ELR (cell line): ENCODE measurements at places on chromosomes 13 and 19.

DNA sequence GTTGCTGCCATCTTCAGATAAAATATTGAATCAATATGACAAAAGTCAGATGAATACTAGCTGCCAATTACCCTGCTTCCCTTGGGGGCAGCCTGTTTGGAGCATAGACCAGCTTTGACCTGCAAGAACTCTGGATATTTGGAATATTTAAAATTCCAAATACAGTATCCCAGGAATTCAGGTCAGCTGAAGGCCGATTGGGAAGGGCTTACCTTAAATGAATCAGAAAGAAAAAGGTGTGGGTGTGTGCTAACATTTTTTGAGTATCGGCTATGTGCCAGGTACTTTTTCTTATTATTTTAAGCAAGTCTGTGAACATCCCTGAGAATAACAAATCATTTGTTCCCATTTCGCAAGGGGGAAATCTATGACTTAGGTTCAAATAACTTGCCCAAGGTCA is 1.8 kb upstream of the RUBCNL start:
- no peak for DNase-seq

DNA sequence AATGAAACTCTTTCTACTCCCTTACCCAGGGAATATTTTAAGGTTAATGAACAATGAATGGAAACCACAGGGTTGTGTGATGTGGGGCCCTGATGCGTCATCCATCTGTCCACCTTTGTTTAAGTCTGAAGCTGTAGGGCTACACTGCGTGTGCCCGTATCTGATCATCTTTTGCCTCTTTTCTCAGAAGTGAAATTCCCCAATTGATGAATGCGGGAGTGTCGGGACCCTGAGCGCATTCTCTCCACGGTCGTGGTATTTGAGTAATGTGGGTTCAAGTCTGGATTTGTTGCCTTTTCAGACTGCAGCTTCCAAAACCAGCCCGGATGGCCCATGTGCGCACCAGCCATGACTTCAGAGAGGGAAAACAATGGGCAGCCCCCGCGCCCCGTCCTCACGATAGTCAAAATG is 112.3 kb downstream of the COL4A2 start:
- DNase-seq: no peak

DNA sequence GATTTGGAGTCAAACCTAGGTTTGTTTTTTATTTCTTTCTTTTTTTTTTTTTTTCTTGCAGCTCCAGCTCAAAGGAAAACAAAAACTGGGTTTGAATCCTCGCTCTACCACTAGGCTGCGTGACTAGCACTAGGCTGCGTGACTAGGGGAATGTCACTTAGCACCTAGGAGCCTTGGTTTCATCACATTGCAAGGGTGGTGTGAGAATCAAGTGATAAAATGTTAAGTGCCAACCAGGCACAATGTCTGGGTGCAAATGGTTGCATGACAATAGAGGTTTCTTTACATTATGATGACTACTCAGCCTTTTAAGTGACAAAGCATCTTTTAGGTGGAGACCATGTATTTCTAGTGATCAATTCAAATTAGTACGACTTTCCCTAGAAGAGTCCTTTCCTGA is 27.9 kb downstream of the RCBTB2 start:
- no peak for DNase-seq

DNA sequence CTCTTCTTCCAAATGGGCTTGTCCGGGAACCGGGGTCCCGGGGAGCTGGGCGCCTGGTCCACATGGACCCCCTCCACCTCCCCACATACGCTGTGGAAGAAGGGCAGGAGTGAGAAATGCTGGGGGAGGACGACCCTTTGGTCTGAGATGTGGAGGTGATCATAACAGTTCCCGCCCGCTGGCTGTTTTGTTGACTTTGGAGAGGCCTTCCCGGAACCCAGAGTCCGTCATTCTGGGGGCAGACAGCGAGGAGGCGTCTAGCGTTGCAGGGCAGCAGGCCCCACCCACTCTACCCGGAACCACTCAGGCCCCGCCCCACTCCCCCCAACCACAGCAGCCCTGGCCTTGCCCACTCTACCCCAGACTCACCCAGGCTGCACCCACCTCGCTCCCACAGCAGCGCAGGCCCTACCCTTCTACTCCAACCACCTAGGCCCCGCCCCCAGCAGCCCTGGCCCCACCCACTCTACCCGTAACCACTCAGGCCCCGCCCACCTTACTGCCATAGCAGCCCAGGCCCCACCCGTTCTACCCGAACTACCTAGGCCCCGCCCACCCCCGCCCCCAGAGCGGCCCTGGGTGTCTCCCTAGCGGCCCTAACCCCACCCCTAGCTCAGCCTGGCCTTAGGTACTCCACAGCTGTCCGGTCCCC is 7.1 kb downstream of the GPR108 start:
- peak; percentile 36 for DNase-seq

DNA sequence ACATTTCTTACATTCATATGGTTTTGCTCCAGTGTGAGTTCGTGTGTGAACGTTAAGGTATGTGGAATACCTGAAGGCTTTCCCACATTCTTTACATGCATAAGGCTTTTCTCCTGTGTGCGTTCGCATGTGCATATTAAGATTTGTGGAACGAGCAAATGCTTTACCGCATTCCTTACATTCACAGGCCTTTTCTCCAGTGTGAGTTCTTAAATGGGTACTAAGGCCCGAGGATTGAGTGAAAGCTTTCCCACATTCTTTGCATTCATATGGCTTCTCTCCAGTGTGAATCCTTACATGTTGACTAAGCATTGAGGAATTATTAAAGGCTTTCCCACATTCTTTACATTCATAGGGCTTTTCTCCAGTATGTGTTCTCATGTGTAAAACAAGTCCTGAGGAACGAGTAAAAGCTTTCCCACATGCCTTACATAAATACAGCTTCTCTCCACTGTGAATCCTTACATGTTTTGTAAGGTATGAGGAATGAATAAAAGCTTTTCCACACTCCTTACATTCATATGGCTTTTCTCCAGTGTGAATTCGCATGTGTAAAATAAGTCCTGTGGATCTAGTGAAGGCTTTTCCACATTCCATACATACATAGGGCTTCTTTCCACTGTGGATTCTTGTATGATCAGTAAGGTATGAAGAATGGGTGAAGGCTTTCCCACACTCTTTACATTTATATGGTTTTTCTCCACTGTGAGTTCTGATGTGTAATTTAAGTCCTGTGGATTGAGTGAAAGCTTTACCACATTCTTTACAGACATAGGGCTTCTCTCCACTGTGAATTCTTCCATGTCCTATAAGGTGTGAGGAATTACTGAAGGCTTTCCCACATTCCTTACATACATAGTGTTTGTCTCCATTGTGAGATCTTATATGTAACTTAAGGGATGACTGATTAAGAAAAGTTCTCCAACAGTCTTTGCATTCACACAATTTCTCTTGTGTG is 10.7 kb downstream of the ZNF846 start:
- peak; percentile 3 for DNase-seq

GRCh38 chr19:2546128-2547032 is 70.5 kb downstream of the GADD45B start:
- DNase-seq: no peak

- peak; percentile 59 for DNase-seq
Measured at GRCh38 chr13:47420568-47420967, 523.7 kb upstream of the HTR2A start.

DNA sequence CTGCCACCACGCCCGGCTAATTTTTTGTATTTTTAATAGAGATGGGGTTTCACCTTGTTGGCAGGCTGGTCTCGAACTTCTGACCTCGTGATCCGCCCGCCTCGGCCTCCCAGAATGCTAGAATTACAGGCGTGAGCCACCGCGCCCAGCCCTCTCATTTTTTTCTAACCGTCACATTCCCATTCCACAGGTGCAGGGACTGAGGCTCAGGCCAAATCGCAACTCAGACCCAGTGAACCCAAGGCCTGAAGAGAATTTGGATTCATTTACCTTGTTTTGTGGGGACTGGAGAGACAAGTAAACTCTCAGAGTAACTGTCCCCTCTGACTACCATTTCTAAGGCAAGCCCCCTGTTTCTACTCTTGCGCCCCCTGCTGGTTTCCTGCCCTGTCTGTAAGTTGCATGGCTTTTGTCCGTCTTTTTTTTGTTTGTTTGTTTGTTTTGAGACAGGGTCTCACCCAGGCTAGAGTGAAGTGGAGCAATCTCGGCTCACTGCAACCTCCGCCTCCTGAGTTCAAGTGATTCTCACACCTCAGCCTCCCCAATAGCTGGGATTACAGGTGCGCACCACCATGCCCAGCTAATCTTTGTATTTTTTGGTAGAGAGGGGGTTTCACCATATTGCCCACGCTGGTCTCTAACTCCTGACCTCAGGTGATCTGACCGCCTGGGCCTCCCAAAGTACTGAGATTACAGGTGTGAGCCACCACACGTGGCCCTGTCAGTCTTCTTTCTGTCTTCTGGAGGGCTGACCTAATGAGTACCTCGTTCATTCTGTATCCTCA is 2.3 kb upstream of the STRN4 start:
- peak; percentile 79 for DNase-seq

DNA sequence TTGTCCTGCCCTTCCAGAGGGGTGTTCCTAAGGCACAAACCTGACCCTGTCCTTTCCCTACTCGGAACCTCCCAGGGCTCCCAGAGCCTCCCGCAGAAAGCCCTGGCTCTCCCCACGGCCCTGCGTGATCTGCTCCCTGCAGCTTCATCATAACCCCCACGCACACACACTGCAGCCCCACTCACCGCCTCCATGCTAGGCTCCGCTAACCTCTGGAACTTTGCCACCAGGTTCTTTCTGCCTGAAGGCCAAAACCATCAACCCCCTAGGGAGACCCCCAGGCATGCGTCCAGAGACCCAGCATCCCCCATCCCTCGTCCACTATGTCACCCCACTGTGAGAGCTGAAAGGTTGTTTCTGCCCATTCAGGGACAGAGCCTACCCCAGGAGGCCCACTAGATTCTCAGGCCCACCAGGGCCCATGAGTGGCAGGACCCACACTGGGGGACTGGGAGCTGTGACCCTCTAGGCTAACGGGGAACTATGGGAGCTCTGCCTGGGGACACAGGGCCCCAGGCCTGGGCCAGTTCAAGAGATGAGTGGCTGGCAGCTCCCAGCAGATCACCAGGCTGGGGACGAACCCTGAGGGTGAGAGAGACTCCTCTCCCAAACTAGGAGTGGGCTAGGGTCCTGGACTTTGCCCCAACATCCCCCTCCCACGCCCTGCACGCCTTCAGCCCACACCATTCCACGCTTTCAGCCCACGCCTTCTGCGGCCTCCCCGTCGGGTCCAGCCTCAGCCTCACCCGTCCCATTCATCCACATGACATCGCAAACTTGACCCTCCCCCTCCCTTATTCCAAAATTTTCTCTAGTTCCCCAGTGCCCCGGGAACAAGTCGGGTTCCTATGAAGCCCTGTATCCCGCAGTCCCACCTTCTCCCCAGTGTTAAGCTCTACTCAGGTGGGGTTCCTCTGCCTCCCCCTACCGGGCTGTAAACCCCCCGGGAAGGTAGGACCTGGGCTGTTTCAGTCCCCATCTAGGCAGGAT is 33.2 kb upstream of the PNMA8B start:
- DNase-seq: no peak

DNA sequence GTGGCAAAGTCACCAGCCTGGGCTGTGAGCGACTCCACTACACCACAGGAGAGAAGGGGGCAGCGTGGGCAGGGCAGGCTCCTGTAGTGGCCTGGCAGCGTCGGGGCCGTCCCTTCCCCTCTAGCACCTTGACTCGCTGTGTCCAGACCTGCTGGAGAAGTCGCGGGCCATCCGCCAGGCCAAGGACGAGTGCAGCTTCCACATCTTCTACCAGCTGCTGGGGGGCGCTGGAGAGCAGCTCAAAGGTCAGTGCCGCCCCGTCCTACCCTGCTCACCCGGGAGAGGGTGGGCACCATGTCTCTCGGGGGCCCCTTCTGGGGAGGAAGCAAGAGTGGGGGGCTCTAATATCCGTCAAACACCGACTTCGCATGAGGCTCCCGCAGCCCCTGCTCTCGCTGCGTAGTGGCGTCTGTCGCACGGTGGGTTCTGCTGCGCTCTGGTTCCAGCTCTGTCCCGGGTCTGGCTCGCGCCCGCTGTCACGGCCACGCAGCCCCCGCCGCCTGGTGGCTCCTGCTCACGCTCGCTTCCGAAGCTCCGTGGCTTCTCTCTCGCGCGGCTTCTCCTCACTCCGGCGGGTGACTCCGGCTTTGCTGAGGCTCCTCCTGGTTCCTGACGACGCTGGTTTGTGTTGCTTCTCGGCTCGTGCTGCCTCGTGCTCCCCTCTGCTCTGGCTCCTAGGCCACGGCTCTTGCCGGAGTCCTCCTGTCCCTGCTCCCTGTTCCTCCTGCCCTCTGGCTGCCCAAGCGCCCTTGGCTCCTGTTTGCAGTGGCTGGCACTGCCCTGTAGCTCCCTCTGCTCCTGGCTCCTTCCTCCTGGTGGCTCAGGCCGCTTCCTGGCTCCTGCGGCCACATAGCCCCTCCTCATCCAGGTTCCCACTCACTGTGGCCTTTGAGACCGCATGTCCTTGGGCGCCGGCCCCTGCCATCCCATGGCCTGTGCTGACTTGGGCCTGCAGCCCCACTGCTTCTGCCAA is 27.2 kb downstream of the MYH14 start:
- no peak for DNase-seq

GRCh38 chr13:97423300-97424045 is 10.5 kb upstream of the RAP2A start:
- no peak for DNase-seq

- peak; percentile 49 for DNase-seq
Measured at GRCh38 chr13:70816853-70817252, 708.6 kb upstream of the KLHL1 start.

- DNase-seq: no peak
Measured at GRCh38 chr19:28889941-28890670, 322.8 kb downstream of the UQCRFS1 start.

- DNase-seq: no peak
Measured at GRCh38 chr13:49428041-49428763, 15.7 kb downstream of the CAB39L start.

DNA sequence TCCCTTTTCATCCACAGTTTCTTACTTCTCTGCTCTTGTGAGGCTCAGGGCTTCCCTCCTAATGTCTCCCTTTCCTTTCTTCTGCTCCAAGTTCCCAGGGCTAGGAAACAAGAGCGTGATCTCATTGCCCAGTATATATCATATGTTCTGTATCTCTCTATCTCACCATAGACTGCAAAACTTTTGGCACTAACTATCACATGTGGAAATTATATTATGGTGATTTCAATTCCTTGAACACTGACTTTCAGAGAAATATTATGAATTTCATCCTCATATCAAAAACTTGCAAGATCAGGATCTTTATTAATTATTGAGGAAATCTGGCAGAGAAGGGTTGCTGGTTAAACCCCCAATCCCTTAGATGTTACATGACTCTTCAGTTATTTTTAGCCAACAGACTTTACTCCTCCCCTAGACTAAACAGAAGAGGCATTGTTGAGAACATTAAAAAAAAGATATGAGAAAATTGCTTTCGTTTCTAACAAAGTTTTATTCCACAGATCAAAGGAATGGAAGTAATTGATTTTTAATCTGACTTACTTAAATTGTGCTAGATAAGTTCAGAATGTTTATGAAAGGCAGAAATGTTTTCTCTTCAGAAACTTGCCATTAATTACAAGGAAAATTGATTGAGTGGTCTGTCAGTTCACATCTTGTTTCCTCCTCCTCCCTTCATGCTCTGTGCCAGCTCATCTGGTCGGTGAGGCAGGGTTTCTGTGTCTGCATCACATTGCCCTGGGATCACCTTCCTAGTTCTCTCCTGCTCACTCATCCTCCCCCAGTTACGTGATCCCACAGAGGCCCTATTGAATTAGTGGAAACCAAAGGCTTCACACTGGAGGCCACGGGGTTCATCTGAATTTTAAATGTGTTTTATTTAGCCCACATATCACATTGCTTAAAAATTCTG is 378.5 kb downstream of the LMO7 start:
- peak; percentile 18 for DNase-seq

GRCh38 chr19:37980419-37981170 is 73.6 kb downstream of the SIPA1L3 start:
- no peak for DNase-seq
